ENCODE measurements at places on chromosomes 6 and 20.

DNA sequence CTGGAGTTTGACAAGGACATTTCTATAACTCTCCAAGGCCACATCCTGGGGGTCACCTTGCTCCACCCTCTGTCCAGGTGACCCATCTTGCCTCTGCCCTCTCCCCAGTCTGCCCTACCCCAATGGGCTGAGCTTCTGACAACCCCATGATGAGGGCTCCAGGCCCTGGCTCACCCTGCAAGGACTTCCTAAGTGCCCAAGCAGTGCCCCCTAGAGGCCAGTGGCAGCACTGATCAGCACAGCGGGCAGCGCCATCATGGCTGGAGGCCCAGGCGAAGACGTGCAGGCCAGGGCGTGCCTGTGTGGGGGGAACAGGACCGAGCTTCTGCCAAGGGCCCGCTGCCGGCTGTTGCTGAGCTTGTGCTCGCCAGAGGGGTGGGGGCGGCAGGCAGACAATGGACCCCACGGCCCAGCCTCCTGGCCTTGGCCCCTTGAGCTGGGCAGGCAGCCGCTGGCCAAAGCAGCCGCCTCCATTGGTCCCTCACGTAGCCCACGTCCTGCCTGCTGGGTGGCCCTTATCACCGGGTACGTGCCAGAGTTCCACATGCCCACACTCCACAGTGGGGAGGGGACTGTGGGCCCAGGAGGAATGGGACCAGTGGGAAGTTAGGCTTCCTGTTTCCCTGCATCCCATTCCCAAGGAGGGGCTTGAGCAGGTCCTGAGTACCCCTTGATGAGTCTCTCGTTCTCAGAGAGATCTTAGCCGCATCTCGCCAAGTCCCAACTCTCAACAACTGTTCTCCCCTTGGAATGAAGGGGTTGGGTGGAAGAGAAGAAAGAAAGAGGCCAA lies 64.3 kb downstream of the MRPL14 start:
- no peak for DNase-seq

DNA sequence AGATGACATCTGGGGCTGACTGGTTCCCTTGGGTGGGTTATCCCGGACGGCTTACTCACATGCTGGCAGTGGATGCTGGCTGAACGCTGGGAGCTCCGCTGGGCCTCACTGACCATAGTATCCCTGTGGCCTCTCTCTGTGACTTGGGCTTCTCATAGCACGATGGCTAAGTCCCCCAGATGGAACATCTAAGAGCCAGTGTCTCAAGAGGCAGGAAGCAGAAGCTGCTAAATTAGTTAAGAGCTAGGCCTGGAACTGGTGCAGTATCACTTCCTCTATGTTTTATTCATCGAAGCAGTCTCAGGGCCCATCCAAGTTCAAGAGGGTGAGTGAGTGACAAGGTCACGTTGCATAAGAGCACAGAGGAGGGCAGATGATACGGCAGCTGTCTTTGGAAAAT lies 116.5 kb upstream of the LAMP5 start:
- DNase-seq: no peak

GRCh38 chr20:10832141-10832540 lies 158.3 kb upstream of the JAG1 start:
- no peak for DNase-seq

- no peak for DNase-seq
Measured at GRCh38 chr6:113344969-113345368, 512.2 kb upstream of the MARCKS start.

GRCh38 chr6:113011389-113011788 lies 664.3 kb downstream of the RFPL4B start:
- no peak for DNase-seq

DNA sequence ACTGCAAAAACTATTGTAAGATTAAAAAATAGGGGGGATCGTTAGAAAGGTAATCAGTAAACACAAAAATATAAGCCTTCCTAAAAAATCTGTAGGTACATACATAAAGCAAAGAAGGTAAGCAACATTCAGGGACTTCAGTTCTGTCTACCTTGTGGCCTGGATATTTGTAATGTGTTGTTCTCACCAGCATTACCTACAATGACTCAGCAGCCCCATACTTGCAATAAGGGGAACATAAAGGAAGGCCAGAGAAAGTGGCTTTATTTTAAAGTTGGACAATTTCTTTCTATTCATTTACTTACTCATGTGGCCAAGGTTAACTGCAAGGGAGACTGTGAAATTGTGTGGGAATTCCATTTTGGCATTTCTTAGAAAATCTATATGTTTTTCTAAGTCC lies 277.2 kb upstream of the PREP start:
- DNase-seq: no peak

- DNase-seq: no peak
Measured at GRCh38 chr6:111852725-111853124, 20.5 kb downstream of the FYN start.

DNA sequence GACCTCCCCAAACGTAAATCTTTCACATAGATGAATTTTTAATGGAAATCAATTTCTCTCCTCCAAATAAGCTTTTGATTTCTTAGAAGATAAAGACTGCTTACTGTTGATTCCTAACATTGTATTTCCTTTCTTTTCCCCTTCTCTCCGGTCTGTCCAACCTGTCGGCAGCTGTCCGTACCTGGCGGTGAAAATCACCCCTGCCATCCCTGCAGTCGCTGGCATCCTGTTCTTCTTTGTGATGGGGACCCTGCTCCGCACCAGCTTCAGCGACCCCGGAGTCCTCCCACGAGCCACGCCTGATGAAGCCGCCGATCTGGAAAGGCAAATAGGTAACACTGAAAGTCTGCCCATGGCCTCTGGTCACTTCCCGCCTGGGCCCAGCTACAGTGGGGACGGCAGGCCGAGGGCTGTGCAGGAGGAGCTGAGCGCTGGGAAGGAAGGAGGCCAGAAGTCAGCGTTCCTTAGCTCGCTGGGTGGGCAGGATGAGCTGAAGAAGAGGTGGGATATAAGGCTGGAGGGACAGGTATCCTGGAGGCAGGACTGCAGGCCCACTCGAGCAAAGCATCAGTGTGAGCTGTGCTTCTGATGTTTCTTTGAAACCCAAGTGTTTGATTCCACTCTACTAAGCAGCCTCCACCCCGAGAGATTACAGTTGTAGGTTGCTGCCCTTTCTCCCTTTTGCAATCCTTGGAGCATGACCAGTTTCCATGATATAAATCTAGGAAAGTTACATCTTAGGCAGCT lies 161.6 kb downstream of the ZDHHC14 start:
- no peak for DNase-seq

DNA sequence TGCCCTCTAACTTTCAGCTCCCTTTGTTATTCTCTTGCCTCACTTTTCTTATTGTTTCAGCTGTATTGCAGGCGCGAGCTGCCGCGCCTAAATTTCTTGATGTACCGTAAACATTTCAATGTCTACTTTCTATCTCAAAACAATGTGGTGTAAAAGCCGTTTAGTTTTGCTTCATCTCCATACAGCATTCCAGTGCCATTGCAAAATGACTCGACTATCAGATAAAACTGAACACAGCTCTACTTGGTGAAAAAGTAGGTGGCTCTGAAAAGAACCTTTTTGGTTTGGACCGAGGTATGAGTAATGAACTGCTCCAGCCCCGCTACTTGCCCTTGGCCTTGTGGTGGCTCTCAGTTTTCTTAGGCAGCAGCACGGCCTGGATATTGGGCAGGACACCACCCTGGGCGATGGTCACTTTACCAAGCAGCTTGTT lies 74.6 kb downstream of the OR2B2 start:
- DNase-seq: no peak

DNA sequence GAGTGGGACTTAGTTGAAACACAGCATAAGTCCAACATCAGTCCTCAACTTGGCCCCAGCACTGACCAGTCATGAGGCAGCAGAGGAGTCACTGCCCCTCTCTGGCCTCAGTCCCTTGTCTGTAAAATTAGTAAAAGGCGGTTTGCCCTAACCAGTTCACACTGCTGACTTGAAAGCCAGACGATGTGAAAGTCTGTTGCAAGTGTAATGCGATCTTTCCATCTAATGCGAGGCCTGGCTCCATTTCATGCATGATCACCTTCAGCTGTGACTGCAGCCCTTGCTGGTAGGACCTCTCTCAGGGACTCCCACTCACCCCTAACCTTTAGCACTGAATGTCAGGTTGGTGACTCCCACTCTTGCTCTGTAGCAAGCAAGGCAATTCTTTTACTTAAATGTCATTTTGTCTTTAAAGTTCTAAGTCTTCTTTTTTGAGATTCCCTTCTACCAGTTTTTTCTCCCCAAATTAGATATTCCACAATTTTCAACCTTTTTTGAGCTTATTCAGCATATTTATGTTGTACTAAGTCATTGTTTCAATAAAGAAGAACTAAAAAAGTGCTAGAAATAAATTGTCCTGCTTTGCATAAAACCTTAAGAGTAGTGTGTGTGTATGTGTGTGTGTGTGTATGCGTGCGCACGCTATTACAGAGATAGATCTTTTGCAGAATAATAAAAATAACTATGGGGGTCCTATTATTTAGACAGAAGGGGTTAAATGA lies 245.5 kb downstream of the PACRG start:
- no peak for DNase-seq

DNA sequence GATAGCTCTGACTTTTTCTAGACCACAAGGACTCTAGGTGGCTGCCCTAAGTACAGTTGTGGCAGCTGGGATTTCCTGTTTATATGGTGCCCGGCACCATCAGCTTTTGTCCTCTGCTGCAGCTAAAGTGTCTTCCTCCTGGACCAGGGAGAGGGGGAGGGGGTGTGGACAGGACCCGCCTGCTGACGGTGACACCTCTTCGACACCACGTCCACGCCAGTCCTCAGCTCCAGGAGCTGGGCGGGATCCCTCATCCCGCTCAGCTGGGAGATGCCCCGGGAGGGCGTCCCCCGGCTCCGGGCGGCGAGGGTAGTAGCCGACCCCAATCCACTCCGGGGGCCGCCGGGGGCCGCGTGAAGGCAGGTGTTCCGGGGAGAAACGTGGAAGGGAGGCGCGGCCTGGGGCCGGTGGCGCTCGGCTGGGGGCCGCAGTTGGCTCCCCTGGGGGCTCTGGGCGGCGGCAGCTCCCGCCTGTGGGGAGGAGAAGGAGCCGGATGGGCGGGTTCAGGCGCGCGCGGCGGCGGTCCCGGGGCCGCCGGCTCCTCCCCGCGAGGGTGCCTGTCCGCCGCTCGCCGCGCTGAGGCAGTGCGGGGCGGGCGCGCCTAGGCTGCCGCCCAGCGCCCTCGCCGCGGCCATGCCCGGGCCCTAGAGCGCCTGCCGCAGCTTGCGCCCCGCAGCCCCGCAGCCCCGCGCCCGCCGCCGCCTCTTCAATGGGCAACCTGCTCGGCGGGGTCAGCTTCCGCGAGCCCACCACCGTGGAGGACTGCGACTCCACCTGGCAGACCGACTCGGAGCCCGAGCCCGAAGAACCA lies at the start of gene OGFRL1:
TSS of gene OGFRL1 (plus strand) at position 584 of the 811 bp plus-strand sequence. CDS start at position 710, 126 bp downstream.
- DNase-seq: peak; percentile 60

DNA sequence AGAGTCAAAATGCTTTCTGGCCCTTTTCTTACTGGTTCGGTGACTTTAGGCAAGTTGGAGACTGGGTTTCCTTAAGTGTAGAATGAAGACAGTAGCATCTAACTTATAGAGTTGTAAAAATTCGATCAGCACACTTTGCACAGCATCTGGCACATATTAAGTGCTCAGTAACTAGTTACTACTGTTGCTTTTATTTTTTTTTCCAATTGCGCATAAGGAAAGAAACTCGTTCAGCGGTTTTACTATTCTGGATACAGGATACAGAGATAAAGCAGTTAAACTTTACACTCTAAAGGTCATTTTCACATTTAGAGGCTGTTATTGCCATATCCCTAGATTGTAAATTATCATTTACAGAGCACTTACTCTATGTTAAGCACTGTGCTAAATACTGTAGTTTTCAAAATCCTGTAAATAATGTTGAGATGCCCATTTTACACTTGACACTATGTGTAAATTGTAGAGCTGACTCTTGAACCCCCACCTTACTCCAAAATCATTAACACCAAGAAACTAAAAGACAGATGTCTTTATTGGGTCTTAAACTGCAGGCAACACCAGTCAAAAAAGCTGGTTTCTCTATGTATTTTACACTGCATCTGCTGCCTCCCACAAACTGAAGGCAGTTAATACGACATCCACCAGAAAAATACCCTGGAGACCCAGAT lies 886 bp downstream of the ROMO1 start:
- no peak for DNase-seq

DNA sequence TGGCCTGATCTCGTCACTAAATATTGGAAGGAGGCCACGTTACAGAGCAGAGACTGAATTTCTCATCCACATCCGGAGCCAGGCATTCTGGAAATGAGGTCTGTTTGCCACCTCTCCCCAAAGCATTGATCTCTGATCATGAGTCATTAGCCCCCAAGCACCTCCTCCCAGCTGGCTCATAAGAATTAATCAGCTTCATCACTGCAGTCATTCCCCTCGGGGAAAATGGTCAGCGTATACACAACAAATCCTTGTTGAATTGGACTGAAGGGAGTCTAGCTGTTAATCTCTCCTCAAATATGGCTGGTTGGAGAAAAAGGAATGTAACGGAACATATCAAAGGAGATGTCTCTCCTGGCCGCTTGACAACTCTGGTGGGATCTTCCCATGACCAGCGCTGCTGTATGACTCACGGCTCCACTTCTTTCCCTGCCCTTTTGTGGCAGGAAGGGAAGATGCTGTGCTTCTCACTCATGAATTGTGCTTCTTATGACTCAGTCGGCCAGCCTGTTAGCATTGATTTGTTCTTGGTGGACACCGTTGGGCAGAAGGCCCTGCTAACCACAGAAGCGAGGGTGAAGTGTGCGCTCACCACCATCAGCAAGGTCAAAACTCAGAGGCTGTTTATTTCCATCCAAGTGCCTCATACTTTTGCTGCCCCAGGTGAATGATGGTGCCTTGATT lies 76.7 kb downstream of the RNF182 start:
- DNase-seq: no peak

- DNase-seq: peak; percentile 47
Measured at GRCh38 chr6:93684339-93684738, 265.0 kb upstream of the EPHA7 start.

DNA sequence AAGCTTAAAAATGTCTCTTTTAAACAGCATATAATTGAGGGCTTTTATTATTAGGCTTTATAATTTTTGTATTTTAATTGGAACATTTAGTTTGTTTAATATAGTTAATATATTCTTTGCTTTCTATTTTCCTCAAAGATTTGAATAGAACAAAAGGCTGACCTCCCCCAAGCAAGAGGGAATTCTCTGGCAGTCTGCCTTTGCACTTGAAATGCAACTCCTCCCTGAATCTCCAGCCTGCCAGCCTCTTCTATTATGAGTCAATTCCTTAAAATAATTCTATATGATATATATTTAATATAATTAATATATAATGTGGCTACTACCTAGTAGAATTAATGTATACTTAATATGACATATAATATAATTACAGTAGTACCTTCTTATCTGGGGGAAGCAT lies 69.2 kb downstream of the PTPRA start:
- DNase-seq: no peak

DNA sequence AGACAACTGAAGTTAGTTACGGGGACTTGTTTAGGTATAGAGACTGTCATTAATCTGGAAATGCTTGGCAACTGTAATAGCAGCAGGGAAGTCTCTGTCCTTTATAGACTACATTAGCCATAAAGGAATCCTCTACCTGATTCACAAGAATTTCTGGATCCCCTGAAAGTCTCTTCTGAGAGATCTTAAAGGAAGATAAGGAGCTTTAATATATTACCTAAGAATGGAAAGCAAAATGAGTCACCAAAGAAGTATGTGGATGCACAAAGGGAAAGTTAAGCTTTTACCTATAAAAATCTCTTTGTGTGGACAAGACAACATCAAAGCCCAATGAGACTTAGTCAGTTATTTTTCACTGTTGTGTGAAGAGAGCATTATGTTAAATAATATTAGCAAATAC lies 92.2 kb upstream of the RSPO3 start:
- no peak for DNase-seq

Data from NCI-H2029 treated with DMSO at 0.1 percent for 48 hours (cell line).